ENCODE measurements at places on chromosomes 11 and 22.

DNA sequence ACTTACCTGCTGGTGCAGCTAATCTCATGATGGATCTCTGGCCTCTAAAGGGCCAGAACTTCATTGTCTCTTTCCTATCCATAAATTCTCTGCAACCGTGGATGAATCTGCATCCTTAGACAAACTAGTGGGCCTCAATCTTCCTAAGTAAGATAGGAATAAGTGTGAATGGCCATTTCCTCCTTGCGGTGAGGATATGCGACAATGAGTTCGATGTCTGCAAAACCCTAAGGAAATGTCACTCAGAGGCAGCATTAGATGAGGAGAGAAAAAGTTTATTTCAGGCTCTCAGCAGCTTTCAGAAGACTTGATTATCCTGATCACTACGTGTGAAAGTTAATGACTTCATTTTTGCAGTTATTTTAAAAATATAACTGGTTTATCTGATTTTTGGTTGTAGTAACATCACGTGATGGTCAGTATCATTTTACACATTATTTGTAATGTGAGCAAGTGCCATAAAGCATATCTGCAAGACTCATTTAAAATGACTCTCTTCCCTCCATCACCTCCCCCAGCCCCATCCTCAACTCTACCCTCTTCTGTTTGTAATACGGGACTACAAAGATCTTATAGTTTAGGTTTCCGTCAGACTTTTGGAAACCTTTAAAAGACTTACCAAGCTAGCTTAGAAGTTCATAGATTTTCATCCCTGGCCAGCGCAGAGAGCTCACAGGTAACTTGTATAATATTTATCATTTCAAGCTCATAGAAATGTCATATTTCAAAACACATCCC is 10.2 kb downstream of the GRAP2 start:
- no peak overlapping the region for H3K27ac ChIP-seq
- H3K27me3 ChIP-seq, result peaks cover 3% of the 10 kb centered on the region
- DNase-seq, result no peak
- H3K4me3 ChIP-seq, result no peak overlapping the region
- H3K36me3 ChIP-seq, result no peaks in the 10 kb centered on the region
- no peaks in the 10 kb centered on the region for H3K4me1 ChIP-seq

GRCh38 chr11:46457021-46457420 is 65.4 kb upstream of the CHRM4 start:
- no peak for DNase-seq
- no peaks in the 10 kb centered on the region for H3K27me3 ChIP-seq
- H3K27ac ChIP-seq, result no peak overlapping the region
- no peaks in the 10 kb centered on the region for H3K36me3 ChIP-seq
- no peak overlapping the region for H3K4me3 ChIP-seq
- peaks cover 16% of the 10 kb centered on the region for H3K4me1 ChIP-seq

DNA sequence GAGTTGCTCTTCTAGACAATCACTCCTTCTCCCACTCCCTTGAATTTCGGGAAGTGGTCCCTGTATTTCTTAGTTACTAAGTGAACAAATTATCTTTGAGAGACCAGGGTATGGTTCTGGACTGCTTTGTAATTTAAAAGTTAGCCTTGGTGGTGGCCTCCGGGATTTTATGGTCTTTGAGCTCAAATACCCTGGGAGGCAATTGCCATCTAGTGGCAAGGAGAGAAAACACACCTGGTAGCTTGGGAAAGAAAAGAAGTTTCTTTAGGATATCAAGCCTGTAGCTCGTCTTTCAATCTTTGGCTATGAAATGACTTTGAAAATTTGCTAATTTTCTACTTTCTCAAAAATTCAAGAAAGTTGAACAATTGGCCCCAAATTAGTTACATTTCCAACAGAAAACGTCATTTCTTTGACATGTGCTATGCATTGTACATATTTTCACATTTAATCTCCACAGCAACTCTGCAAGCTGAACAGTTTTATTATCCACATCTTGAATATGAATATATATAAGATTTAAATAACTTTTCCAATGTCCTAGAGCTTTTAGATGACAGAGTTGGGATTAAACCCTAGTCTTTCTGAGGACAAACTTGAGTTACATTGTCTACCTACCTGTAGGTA is 39.1 kb downstream of the MMP27 start:
- H3K36me3 ChIP-seq, result no peaks in the 10 kb centered on the region
- no peaks in the 10 kb centered on the region for H3K4me1 ChIP-seq
- DNase-seq, result peak; percentile 40
- no peak overlapping the region for H3K27ac ChIP-seq
- H3K27me3 ChIP-seq, result no peaks in the 10 kb centered on the region

DNA sequence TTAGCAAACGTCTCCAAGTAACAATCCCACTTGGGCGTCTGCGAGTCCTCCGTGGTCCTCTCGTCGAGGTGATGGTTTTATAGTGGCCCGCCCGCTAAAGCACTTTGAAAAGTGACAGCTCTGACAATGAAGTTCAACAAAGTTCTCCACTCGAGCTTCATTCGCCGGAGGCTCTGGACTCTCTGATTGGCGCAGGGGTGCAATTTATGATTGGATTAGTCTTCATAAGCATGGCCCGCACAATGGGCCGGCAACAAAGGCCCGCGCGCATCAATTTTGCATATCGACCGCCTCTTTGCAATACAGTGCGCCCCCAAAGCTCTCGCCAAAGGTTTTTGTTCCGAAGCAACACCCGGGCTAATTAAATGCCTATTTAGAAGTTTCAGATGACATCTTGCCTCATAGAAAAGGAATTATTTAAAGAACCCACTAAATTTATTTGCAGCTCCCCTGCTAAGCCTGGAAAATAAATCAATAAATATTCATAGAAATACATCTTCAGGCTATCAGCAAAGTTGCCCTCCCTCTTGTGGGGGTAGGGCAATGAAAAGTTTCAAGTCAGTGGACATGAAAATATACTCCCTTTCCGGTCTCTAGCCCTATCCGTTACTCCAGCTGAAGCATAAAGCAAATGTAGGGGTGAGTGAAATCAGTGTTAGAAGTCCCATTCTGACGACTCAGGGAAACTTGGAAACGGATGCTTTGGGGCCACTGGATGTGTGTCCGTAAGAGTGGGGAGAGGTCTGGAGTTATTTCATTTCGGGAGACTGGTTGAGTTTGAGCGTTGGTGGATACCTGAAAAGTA is at the start of gene DBX1:
Gene DBX1 (minus strand): TSS at position 51 of the 805 bp plus-strand sequence. CDS start 151 bp downstream, outside the sequence.
- H3K27me3 ChIP-seq, result peaks cover 92% of the 10 kb centered on the region
- no peak within 1 kb of the TSS for H3K27ac ChIP-seq
- no peaks in the 10 kb centered on the region for H3K36me3 ChIP-seq
- no peak within 1 kb of the TSS for H3K4me3 ChIP-seq
- no peak for DNase-seq

GRCh38 chr11:78350091-78350645 is 67.5 kb downstream of the GAB2 start:
- no peaks in the 10 kb centered on the region for H3K36me3 ChIP-seq
- peak; percentile 9 for DNase-seq
- peak overlapping the region; percentile 56 for H3K27ac ChIP-seq
- peak overlapping the region; percentile 5 for H3K4me3 ChIP-seq
- peaks cover 8% of the 10 kb centered on the region for H3K4me1 ChIP-seq

- DNase-seq, result peak; percentile 92
- no peak overlapping the region for H3K4me3 ChIP-seq
- peaks cover 53% of the 10 kb centered on the region for H3K4me1 ChIP-seq
- H3K27ac ChIP-seq, result peak overlapping the region; percentile 78
Measured at GRCh38 chr11:44568658-44569473, 3.4 kb downstream of the CD82 start.

DNA sequence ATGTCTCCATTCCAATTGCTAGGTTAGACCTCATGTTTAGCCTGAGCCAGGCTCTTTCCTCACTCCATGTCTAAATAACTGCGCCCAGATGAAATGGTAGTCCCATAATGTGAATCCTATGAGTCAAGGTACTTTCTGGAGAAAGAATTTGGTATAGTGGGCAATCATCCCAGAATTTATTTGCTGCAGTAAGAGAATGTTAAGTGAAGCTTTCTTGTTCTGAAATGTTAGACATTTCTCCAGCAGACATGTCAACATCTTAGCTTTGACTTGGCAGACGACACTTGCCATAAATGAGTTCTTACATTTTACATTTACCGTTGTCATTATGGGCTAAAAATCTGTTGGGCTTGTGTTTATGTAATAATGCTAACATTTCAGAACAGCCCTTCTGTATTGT is 165.2 kb downstream of the PGR start:
- H3K27ac ChIP-seq, result no peak overlapping the region
- no peak overlapping the region for H3K4me3 ChIP-seq
- H3K36me3 ChIP-seq, result peaks cover 3% of the 10 kb centered on the region

GRCh38 chr11:116823031-116823843 is at the start of gene APOA4:
Gene APOA4 (minus strand): TSS chr11:116823304. CDS start chr11:116823191, 113 bp downstream.
- H3K36me3 ChIP-seq, result no peaks in the 10 kb centered on the region
- no peak within 1 kb of the TSS for H3K4me3 ChIP-seq
- no peak for DNase-seq

GRCh38 chr11:69592986-69593650 is 47.8 kb upstream of the CCND1 start:
- DNase-seq, result no peak
- H3K36me3 ChIP-seq, result no peaks in the 10 kb centered on the region
- H3K27me3 ChIP-seq, result no peaks in the 10 kb centered on the region
- no peak overlapping the region for H3K27ac ChIP-seq
